ENCODE measurements at places on chromosomes 13 and 19.

GRCh38 chr19:31220540-31220939 lies 128.7 kb downstream of the TSHZ3 start:
- peak; percentile 34 for DNase-seq

- DNase-seq: no peak
These were observed 7.1 kb downstream of the ARID3A start for GRCh38 chr19:932648-933552.

GRCh38 chr13:26412936-26413716 lies 144.4 kb upstream of the WASF3 start:
- DNase-seq: no peak

GRCh38 chr13:107351305-107351704 lies 783.4 kb upstream of the ARGLU1 start:
- DNase-seq: no peak

GRCh38 chr19:28883241-28883693 lies 329.7 kb downstream of the UQCRFS1 start:
- no peak for DNase-seq

- no peak for DNase-seq
These were observed 14.4 kb upstream of the DPP9 start for GRCh38 chr19:4737955-4738600.

DNA sequence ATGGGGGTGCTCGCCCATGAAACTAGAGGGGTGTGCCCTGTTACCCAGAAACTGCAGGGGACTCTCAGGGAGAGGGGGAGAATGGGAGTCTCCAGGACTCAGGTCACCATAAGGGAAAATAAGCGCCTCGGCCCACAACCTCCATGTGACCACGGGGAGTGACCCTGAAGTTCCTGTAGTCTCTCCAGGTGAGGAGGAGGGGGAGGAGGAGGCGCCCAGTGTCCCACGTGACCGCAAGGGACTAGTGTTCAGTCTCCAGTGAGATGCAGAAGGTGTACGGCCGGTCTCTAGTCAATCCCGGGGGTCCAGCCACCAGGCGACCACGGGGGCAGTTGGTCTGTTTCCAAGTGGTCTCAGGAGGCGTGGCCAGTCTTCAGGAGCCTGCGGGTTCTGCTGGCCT lies 16.0 kb downstream of the TM6SF2 start:
- DNase-seq: no peak

DNA sequence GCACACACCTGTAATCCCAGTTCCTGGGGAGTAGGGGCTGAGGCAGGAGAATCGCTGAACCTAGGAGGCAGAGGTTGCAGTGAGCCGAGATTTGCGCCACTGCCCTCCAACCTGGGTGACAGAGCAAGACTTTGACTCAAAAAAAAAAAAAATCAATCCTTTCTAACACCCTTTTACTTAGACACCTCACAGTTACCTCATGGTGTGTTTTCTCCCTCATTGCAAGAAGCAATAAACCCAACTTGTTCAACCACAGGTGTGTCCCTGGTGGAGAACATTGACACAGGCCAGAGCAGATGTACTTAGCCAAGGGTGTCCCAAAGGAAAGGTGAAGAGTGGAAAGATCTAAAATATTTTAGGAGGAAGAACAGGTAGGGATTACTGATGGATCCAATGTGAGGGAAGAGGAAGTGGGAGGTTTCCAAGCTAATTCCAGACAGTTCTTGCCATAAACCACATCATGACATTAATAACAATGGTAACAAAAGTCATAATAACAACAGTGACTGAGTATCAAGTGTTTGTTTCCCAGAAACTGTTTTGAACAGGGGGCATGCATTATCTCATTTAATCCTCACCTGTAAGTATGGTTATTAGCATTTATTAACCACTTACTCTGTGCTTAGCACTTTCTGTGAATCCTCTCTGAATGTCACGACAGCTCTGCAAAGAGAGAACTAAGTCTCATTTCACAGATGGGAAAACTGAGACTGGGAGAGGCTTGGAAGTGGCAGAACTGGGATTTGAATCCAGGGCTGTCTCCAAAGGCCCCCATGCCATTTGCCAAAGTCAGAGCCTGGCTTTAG lies 3.1 kb upstream of the LYPD3 start:
- DNase-seq: no peak

DNA sequence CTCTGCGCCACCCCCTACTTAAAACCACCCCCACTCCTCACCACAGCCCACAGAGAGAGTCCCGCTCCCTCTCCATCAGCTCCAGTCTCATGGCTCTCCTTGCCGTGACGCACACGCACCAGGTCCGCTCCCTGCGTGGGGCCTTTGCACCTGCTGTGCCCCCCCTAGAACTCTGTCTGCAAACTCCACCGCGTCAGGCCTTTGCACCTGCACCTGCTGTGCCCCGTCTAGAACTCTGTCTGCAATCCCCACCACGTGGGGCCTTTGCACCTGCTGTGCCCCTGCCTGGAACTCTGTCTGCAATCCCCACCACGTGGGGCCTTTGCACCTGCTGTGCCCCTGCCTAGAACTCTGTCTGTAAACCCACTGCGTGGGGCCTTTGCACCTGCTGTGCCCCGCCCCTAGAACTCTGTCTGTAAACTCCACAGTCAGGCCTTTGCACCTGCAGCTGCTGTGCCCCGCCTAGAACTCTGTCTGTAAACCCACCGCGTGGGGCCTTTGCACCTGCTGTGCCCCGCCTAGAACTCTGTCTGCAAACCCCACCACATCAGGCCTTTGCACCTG lies 4.2 kb downstream of the SHC2 start:
- DNase-seq: no peak

GRCh38 chr19:53642381-53643099 lies 10.7 kb downstream of the DPRX start:
- DNase-seq: no peak

DNA sequence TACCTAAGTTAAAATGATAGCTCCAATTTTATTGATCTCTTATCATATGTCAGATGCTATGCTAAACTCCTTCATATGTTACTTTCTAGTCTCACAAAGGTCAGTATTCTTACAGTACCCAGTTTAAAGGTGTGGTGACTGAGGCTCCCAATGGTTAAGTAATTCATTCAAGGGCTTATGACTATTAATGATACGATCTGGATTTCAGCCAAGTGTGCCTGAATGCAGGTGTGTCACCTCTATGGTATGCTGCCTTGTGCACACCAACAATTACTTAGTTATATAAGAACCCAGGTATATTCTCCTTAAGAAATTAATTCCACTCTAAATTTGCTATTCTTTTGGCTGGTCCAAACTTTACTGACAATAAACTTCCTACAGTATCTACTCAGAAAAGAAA lies 84.6 kb upstream of the TRPC4 start:
- DNase-seq: no peak

DNA sequence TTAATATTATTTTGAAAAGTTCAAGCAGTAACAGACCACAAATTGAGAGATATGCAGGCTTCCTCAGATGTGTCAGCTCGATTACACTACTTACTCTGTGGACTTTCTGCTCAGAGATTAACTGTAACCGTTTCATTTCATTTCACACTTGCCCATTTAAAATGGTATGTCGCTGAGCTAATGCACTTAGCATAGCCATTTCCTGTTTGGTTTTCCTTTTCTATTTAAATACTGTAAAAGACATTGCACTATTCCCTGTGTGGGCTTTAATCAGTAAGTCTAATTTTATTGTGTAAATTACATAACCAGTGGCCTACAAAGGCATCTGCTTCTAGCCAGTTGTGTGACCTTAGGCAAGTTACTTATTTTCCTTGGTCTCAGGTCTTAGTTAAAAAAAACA lies 237.6 kb downstream of the LACC1 start:
- DNase-seq: no peak

GRCh38 chr19:8335343-8336071 lies 7.6 kb downstream of the KANK3 start:
- DNase-seq: peak; percentile 59

DNA sequence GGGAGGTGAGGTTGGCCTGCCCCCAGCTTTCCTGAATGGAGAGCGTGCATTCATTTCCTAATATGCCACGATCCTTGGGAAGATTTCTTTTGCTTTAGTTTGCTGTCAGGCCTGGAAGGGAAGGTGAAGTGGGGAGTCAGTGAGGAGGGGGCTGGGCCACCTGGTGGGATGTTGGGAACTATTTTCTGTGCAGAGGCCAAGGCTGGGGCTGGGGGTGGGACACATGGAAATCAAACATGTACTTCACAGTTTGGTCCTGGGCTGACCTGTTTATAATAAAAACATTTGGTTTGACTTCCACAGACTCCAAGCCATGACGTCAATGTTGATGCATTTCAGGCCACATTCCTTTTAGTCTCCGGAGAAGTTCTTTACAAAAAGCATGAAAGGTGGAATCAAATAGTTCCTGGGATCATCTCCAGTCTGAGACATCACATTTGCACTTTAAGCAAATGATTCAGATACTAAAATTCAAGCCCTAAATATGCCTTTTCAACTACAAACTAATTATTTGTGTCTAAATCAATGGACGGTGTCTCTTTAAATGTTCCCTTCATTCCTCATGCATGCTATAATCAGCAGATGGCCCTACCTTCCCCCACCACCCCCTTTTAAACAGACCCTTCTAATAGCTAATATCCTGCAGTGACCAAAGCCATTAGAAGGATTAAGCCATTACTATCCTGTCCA lies 41.5 kb upstream of the MEDAG start:
- DNase-seq: no peak

GRCh38 chr13:39961036-39961435 lies 305.6 kb downstream of the COG6 start:
- DNase-seq: no peak

- no peak for DNase-seq
These were observed 462.5 kb downstream of the DIAPH3 start for GRCh38 chr13:59701261-59701660.

DNA sequence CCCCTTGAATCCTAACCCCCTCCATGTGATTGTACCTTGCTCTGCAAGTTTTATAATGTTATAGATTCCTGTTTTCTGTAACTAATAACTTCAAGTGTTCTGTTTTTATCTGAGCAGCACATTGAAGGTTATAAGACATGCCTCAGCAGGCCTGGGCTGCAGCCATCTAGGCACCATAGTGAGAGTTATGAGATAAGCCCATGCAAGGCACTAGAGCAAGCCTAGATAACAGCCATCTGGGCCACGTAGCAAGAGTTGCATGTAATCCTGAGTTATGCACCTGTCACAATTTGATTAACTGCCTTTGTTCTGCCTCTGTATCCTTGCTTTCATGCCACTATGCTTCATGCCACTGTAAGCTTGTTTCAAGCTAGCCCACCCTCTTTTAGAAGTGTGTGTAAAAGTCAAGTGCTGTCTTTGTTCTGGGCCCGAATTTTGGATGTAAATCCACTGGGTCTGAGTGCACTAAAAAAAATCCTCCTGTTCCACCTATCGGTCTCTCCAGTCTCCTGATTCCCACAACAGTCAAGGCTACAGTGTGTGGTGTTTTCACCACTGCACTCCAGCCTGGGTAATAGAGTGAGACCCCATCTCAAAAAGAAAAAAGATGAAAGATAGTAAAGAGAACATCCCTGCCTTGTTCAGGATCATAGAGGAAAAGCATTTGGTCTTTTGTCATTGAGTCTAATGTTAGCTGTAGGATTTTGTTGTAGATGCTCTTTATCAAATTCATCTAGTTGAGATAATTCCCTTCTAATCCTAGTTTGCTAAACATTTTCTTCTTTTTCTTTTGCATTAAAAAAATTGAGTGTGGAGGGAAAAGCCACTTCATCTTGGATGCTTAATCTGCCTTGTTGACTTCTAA lies 16.0 kb upstream of the KBTBD6 start:
- DNase-seq: no peak

DNA sequence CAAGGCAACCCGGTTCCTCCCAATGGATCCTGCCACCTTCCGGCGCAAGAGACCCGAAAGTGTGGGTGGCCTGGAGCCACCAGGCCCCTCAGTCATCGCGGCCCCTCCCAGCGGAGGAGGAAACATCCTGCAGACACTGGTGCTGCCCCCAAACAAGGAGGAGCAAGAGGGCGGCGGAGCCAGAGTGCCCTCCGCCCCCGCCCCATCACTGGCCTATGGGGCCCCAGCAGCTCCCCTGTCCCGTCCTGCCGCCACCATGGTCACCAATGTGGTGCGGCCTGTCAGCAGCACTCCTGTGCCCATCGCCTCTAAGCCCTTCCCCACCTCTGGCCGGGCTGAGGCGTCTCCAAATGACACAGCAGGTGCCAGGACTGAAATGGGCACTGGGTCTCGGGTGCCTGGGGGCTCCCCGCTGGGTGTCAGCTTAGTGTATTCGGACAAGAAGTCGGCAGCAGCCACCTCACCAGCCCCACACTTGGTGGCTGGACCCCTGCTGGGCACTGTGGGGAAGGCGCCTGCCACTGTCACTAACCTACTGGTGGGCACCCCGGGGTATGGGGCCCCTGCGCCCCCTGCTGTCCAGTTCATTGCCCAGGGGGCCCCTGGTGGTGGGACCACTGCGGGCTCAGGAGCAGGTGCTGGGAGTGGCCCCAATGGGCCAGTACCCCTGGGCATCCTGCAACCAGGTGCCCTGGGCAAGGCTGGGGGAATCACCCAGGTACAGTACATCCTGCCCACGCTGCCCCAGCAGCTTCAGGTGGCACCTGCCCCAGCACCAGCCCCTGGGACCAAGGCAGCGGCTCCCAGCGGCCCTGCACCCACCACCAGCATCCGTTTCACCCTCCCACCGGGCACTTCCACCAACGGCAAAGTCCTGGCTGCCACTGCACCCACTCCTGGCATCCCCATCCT lies 11.2 kb upstream of the PRR19 start:
- DNase-seq: peak; percentile 77

DNA sequence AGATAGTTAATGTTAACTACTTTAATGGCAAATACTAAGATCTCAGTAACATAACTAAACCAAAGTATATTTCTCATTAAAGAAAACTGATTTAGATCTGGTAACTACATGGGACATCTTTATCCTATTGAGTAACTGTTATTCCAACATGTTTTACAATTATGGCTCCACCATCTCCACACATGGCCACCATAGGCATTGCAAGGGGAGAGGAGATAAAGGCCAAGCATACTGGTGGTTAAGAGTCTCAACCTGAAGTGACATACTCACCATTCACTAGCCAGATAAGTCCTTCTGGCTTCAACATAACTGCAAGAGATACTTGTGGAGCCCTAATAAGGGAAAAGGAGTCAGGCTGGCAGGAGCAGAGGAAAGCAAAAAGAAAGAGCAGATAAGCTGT lies 1586.4 kb upstream of the SPRY2 start:
- no peak for DNase-seq

DNA sequence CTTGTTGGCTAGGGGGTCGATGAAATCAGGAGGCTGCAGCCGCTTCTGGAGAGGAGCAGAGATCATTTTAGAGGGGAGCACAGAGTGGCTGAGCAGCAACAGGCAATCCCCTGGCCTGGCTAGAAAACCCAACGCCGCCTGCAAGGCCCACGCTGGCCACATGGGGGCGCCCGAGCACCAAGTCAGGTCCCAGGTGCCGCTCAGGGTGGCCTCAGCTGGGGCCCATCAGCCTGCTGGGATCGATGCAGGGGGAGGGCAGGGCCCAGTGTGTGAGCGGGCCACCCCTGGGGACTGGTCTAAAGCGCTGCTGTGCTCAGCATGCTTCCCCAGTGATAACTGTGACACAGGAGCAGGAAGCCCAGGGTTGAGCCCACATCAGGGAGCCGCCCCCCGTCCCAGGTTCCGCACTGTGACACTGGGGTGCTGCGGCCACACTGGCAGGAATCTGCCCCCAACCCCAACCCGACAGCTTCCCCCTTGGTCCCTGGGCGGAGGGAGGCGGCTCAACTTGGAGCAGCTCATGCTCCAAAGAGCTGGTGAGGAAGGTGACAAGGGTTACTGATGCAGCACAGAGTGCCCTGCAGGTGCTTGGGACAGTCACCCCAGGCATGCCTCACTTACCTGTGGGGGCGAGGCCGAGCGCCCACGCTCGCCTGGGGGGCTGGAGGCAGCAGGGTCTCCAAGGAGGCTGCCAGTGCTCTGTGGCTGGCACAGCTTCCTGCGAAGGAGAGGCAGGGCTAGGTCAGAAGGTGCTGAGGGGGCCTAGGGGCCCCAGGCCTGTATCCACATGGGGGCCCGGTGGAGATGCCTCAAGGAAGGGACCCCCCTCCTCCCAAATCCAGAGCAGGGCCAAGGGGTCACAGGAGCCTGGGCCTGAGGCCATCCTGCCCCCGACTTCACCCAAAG lies 13.3 kb upstream of the ISYNA1 start:
- DNase-seq: peak; percentile 97
